A549 treated with ZK216348 at 1 μM for 4 hours (cell line): ENCODE measurements at places on chromosomes 11 and 22. TPM values are rescaled to one million over a fixed set of nuclear protein-coding genes. Genes with fewer than 3 reads are reported as not detected.

PGM2L1 gene
- total RNA-seq = 6.7 to 20.1 TPM (median 15.4 TPM) in 5 replicates

VWA5A gene
- 0.09 to 0.28 TPM (median 0.21 TPM) in 4 of 5 replicates, not detected in the other for total RNA-seq

PRR5L gene
- total RNA-seq = 9.2 to 13.6 TPM (median 11.2 TPM) in 5 replicates

OR4S2 gene
- total RNA-seq = not detected in 5 replicates

PKDREJ gene
- total RNA-seq = not detected in 5 replicates

SPI1 gene
- 0.32 TPM in 1 of 5 replicates, not detected in the others for total RNA-seq

IL18 gene
- 74.9 to 108 TPM (median 92.3 TPM) in 5 replicates for total RNA-seq

DGCR8 gene
- total RNA-seq = 20.4 to 23.2 TPM (median 21.0 TPM) in 5 replicates

CACNA1I gene
- 0.02 to 0.06 TPM (median 0.03 TPM) in 4 of 5 replicates, not detected in the other for total RNA-seq

APOA1 gene
- 0.24 to 0.42 TPM (median 0.27 TPM) in 3 of 5 replicates, not detected in the others for total RNA-seq

TRPM5 gene
- total RNA-seq = not detected in 5 replicates

TMEM45B gene
- 0.07 to 0.41 TPM (median 0.38 TPM) in 3 of 5 replicates, not detected in the others for total RNA-seq

GLB1L3 gene
- total RNA-seq = not detected in 5 replicates

P2RY6 gene
- 3.9 to 12.7 TPM (median 8.7 TPM) in 5 replicates for total RNA-seq

ACTN3 gene
- 0.15 TPM in 1 of 5 replicates, not detected in the others for total RNA-seq

SLC6A5 gene
- total RNA-seq = not detected in 5 replicates

ABCC8 gene
- total RNA-seq = 1.4 to 3.4 TPM (median 2.8 TPM) in 5 replicates

NXPE2 gene
- total RNA-seq = not detected in 5 replicates

WT1 gene
- total RNA-seq = 5.0 to 6.4 TPM (median 6.0 TPM) in 5 replicates

ADM gene
- 76.7 to 145 TPM (median 95.8 TPM) in 5 replicates for total RNA-seq

LRRC10B gene
- 0.09 to 0.24 TPM (median 0.12 TPM) in 4 of 5 replicates, not detected in the other for total RNA-seq

AP2A2 gene
- total RNA-seq = 33.3 to 39.8 TPM (median 36.9 TPM) in 5 replicates

ZNRF3 gene
- total RNA-seq = 4.2 to 8.0 TPM (median 7.1 TPM) in 5 replicates

CLP1 gene
- 27.6 to 32.1 TPM (median 28.8 TPM) in 5 replicates for total RNA-seq

RFPL2 gene
- total RNA-seq = 0.18 TPM in 1 of 5 replicates, not detected in the others
